ENCODE measurements at places on chromosomes 11 and 22.

DNA sequence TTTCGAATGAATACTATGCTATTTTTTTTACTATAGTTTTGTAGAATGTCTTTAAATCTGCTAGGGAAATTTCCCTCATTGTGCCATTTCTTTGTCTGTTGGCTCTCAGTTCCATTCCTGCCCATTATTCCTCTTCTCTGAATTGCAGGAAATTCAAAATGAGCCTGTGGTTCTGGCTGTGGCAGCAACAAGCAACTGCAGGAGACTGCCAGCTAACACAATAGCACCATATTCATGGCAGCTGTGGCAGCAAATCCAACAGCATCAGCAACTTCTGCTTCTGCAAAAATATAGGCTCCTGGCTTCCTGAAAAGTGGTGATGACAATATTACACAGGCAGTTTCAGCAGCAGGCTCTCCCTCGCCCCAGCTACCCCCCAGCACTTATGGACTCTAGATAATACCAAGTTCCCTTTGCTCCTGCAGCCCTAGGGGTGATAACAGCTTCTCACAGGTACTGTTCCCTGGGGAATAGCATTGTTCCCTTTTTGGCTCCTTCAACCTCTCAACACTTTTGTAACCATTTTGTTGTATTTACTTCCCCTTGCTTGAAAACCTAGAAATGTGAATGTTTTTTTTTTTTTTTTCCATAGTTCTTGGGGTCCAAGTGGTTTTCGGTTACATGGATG lies 9.3 kb downstream of the PATE4 start:
- no peaks in the 10 kb centered on the region for H3K36me3 ChIP-seq
- DNase-seq = no peak
- no peak overlapping the region for H3K27ac ChIP-seq
- H3K4me3 ChIP-seq = no peak overlapping the region

- H3K36me3 ChIP-seq = no peaks in the 10 kb centered on the region
- no peak overlapping the region for H3K4me3 ChIP-seq
- peaks cover 39% of the 10 kb centered on the region for H3K4me1 ChIP-seq
- DNase-seq = no peak
- H3K27ac ChIP-seq = no peak overlapping the region
These were observed 12.7 kb upstream of the B4GALNT4 start for GRCh38 chr11:356610-357009.

DNA sequence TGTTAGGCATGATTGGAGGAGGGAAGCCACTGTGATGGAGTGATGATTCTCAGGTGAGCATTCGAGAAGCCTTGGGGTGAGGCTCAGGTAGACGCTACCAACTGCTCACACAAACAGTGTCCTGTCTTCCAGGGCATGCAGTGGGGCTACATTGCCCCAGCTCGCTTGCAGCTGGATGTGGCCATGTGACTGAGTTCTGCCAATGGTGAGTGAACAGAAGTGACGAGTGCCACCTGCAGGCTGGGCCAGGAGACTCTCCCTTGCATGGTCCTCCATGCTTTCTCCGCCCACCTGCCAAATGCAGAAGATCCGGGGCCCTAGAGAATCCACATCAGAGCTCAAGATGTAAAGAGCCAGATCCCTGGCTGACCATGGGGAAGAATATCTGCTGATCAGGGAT lies 195.9 kb downstream of the BCR start:
- no peak overlapping the region for H3K4me3 ChIP-seq
- no peak for DNase-seq
- H3K36me3 ChIP-seq = no peaks in the 10 kb centered on the region
- peaks cover 57% of the 10 kb centered on the region for H3K27me3 ChIP-seq

- DNase-seq = no peak
- H3K36me3 ChIP-seq = no peaks in the 10 kb centered on the region
- no peaks in the 10 kb centered on the region for H3K27me3 ChIP-seq
- no peaks in the 10 kb centered on the region for H3K4me1 ChIP-seq
- no peak overlapping the region for H3K27ac ChIP-seq
- H3K4me3 ChIP-seq = no peak overlapping the region
These were observed 114.4 kb upstream of the API5 start for GRCh38 chr11:43197379-43197778.

GRCh38 chr11:47415949-47416472 lies 7.6 kb downstream of the SLC39A13 start:
- H3K4me1 ChIP-seq = peaks cover 53% of the 10 kb centered on the region
- no peak overlapping the region for H3K4me3 ChIP-seq
- peak overlapping the region; percentile 91 for H3K27ac ChIP-seq
- H3K27me3 ChIP-seq = no peaks in the 10 kb centered on the region
- peak; percentile 86 for DNase-seq
- H3K36me3 ChIP-seq = peaks cover 79% of the 10 kb centered on the region

GRCh38 chr22:47008208-47008885 lies 245.9 kb downstream of the TBC1D22A start:
- DNase-seq = no peak
- H3K4me3 ChIP-seq = no peak overlapping the region
- H3K27me3 ChIP-seq = no peaks in the 10 kb centered on the region
- no peak overlapping the region for H3K27ac ChIP-seq
- H3K36me3 ChIP-seq = peaks cover 7% of the 10 kb centered on the region
- peaks cover 13% of the 10 kb centered on the region for H3K4me1 ChIP-seq

DNA sequence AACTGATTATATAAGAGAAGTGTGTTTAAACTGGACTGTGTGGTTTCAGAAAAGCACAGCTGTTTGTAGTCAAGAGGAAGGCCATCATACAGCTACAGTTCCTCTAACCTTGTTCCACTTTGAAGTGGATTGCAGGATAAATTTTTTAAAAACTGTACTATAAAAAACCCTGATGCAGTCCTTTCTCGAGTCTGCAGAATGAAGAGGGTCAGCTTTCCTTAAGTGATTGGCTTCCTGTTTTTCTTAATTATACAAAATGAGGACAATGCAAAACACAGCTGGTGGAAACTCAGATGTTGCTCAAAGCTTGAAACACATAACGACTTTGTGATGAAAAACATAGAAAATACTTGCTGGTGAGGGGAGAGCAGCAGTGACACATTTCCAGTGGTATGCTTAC lies 1060.5 kb downstream of the DLG2 start:
- H3K27ac ChIP-seq = no peak overlapping the region
- H3K4me3 ChIP-seq = no peak overlapping the region
- H3K27me3 ChIP-seq = no peaks in the 10 kb centered on the region
- H3K4me1 ChIP-seq = no peaks in the 10 kb centered on the region
- no peak for DNase-seq
- no peaks in the 10 kb centered on the region for H3K36me3 ChIP-seq

- DNase-seq = no peak
- H3K4me3 ChIP-seq = no peak overlapping the region
- H3K27ac ChIP-seq = no peak overlapping the region
These were observed 6.6 kb downstream of the DGCR2 start for GRCh38 chr22:19115628-19116027.

DNA sequence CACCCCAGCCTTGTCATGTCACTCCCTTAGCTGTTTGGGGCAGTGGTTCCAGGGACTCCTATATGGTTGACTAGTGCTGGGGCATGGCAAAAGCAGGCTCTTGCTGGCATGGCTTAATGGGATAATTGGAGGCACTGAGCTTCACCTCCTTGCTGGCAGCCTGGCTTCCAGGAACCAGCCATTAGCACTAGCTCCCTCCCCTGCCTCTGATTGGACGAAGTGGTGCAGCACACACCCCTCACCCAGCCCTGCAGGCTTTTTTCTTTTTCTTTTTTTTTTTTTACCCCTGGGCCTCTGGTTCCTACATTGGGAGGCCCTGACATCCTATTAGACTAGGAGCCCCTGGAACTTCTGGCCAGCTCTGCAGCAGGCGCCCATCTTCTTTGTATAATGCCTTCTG lies 18.6 kb downstream of the PHLDB1 start:
- H3K27ac ChIP-seq = peak overlapping the region; percentile 30
- H3K36me3 ChIP-seq = peaks cover 71% of the 10 kb centered on the region
- no peak for DNase-seq
- no peak overlapping the region for H3K4me3 ChIP-seq
- H3K27me3 ChIP-seq = no peaks in the 10 kb centered on the region

DNA sequence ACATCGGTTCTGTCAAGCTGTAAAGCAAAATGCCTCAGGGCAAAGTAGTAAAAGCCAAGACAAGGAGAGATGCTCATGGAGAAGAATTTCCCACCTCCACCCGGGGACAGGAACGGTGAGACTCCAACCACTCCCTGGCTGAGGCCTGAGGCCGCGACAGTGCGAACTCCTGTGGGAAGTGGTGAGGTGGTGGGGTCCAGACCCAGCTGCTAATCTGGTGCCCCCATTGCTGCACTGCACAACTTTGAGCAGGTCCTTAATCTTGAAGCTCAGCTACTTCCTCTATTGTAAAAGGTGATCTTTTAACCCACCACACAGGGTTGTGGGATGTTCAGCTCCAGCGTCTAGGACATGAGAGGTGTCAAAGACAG lies 83.9 kb downstream of the ZC3H12C start:
- H3K27me3 ChIP-seq = no peaks in the 10 kb centered on the region
- H3K27ac ChIP-seq = no peak overlapping the region
- no peak overlapping the region for H3K4me3 ChIP-seq
- H3K4me1 ChIP-seq = peaks cover 10% of the 10 kb centered on the region
- DNase-seq = no peak
- no peaks in the 10 kb centered on the region for H3K36me3 ChIP-seq

- H3K27ac ChIP-seq = no peak overlapping the region
- DNase-seq = no peak
- H3K36me3 ChIP-seq = no peaks in the 10 kb centered on the region
- H3K27me3 ChIP-seq = no peaks in the 10 kb centered on the region
- peaks cover 5% of the 10 kb centered on the region for H3K4me1 ChIP-seq
These were observed 217.5 kb downstream of the DDX10 start for GRCh38 chr11:108882211-108882831.

DNA sequence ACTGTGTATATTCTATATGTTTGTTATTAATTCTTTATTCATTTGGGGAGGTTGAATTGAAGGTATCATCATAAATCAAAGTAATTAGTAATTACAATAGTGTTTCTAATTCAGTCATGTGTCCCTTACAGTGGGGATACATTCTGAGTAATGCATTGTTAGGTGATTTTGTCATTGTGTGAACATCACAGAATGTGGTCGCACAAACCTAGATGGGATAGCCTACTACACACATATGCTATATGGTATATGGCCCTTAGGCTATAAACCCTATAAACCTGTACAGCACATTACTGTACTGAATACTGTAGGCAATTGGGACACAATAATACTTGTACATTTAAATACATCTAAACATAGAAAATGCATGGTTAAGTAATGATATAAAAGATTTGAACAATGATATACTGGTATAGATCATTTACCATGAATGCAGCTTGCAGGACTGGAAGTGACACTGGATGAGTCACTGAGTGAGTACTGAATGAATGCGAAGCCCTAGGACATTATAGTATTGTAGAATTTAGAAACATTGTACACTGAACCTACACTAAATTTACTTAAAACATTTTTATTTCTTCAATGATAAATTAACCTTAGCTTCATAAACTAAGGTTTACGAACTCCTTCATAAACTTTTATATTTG lies 936.2 kb upstream of the CHORDC1 start:
- H3K36me3 ChIP-seq = no peaks in the 10 kb centered on the region
- no peak overlapping the region for H3K27ac ChIP-seq
- no peak overlapping the region for H3K4me3 ChIP-seq

DNA sequence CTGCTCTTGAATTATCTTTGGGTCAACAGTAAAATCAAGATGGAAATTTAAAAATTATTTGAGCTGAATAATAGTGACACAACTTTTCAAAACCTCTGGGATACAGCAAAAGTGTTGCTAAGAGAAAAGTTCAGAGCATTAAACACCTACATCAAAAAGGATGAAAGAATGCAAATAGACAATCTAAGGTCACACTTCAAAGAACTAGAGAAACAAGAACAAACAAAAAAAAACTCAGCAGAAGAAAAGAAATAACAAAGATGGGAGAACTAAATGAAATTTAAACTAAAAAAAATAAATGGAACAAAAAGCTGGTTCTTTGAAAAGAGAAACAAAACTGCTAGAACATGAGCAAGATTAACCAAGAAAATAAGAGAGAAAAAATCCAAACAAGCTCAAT lies 15.0 kb upstream of the TMEM45B start:
- H3K4me3 ChIP-seq = no peak overlapping the region
- H3K27me3 ChIP-seq = peaks cover 17% of the 10 kb centered on the region
- H3K27ac ChIP-seq = no peak overlapping the region
- H3K36me3 ChIP-seq = no peaks in the 10 kb centered on the region
- no peak for DNase-seq

GRCh38 chr22:50579752-50580151 lies 1.5 kb upstream of the CPT1B start:
- H3K4me1 ChIP-seq = peaks cover 80% of the 10 kb centered on the region
- H3K27ac ChIP-seq = peak overlapping the region; percentile 99
- no peak overlapping the region for H3K4me3 ChIP-seq
- H3K36me3 ChIP-seq = peaks cover 27% of the 10 kb centered on the region
- DNase-seq = no peak

- peaks cover 8% of the 10 kb centered on the region for H3K4me1 ChIP-seq
- no peaks in the 10 kb centered on the region for H3K27me3 ChIP-seq
- no peaks in the 10 kb centered on the region for H3K36me3 ChIP-seq
- no peak overlapping the region for H3K27ac ChIP-seq
These were observed 17.6 kb downstream of the SLC5A12 start for GRCh38 chr11:26704249-26704648.

DNA sequence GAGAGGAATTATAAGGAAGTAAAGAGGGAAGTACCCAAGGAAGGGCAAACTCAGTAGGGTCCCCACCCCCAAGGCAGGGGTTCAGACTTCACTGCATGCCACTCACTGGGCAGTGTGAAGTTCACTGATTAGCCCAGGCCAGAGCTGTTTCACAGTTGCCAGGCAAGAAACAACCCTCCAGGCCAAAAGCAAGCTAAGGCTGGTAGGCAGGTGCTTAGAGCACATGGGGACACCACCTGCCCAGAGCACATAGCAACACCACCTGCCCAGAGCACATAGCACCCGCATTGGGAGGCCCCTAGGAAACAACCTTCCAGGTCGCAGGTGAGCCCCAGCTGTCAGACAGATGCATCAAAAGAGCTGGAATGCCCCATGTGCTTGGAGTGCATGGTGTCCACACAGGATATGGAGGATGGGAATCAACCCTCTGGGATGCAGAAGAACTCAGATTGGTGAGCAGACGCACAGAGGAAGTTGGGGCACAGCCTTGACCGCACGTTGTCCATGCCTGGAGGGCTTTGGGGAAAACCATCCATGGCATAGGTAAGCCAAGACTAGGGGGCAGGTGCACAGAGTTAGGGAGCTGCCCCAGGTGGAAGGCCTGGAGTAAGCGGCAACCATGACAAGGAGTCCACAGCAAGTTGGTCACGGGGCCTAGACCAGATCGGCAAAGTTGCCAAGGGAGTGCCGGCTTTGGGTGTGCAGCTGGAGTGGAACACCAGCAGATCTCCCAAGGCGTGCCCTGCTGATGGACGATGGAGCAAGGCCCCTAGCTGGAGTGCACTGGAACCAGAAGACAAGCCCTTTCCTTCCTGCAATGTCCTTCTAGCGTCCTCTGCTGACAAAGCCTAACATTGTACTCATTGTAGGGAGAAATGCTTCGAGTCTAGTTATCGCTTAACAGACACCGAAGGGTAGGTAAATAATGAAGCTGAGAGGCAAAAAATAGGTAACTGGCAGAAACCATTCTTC lies 7.8 kb upstream of the TMEM216 start:
- H3K4me3 ChIP-seq = no peak overlapping the region
- no peaks in the 10 kb centered on the region for H3K36me3 ChIP-seq
- peaks cover 3% of the 10 kb centered on the region for H3K4me1 ChIP-seq
- H3K27me3 ChIP-seq = no peaks in the 10 kb centered on the region

- peaks cover 19% of the 10 kb centered on the region for H3K27me3 ChIP-seq
- no peaks in the 10 kb centered on the region for H3K36me3 ChIP-seq
These were observed 40.1 kb upstream of the VSTM5 start for GRCh38 chr11:93890391-93891051.

GRCh38 chr11:15169815-15170551 lies 55.3 kb downstream of the INSC start:
- H3K27me3 ChIP-seq = peaks cover 22% of the 10 kb centered on the region
- H3K4me1 ChIP-seq = no peaks in the 10 kb centered on the region
- no peaks in the 10 kb centered on the region for H3K36me3 ChIP-seq
- DNase-seq = no peak
